ENCODE measurements at places on chromosomes 16 and 17.

GRCh38 chr16:14682121-14682520 lies 12.0 kb downstream of the PLA2G10 start:
- DNase-seq = no peak

GRCh38 chr17:75773121-75773807 lies 8.3 kb upstream of the GALK1 start:
- no peak for DNase-seq

- no peak for DNase-seq
Measured at GRCh38 chr17:41393826-41394225, 3.6 kb downstream of the KRT31 start.

- no peak for DNase-seq
Measured at GRCh38 chr16:30064729-30065101, 845 bp upstream of the ALDOA start.

DNA sequence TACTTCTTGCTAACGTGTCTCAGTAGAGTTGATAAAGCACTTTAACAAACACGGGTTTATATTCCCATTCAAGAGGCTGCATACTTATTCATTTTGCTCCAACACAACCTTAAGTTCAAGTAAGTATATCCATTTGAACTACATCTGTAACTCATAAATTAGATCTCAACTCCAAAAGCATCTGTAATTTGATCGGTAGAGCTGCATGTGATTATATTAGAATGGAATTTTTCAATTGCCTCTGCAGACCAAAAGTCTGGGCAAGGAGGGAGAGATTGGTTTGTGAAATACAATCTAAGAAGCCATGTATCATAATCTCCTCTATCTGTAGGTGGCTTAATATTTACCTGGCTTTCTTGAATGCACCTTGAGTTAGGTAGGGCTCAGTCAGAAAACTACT lies 371.0 kb downstream of the RBFOX1 start:
- no peak for DNase-seq

DNA sequence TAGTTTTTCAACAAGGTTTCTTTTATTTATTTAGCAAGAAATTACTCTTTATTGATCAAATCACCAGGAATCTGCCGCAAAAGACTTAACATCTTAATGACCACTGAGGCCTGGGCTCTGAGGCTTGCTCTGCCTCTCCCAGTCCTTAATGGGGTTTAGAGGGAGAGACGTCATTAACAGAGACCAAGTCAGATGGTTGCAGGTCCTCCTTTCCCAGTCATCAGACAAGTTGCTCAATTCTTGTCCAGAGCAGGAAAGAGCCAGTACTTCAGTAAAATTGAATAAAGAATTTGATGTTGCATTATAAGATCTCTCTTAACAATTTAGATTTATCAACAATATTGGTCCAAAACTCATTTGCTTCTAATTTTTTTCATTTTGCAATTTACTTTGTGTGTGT lies 2.0 kb downstream of the SEPHS2 start:
- no peak for DNase-seq

DNA sequence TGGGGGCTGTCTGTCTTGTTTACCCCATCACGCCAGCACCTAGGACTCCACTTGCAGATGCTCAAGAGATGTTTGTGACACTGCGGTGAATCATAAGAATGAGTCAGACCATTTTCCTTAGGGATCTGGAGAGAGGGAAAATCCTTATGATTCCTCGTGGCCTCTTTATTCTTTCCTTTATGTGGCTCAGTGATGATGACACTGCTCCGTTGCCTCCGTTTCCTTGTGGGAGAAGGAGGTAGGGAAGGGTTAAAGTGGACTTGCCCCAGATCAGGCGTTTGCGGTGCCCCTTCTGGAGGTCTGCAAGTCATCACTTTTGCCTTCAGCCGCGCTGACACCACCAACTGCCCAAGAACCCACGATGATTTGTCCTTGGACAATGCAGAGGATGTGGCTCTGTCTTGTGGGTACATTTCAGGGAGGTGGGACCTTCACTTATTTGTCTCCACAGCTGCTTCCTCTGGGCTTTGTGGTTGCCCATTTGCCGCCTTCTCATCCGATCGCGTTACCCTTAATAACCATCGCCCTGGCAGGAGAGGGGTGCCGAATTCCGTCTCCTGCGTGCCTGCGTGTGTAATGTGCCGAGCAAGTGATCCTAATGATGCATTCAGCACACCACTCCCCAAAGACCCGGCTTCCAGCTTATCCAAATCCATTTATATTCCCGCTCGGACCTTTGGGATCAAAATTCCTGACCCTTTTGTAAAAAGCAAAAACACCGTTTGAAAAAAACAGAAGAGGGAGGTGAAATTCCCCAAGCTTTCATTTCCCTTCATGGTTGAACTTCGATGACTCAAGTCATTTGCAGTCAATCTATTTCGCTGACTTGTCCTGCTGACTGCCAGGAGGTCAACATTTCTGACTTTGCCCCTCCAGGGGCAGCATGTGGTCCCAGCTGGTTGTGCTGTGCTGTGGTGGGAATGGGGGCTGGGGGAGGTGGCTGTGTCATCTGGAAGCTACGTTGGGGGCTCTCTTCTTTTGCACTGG lies 87.2 kb upstream of the IRX3 start:
- DNase-seq = no peak

GRCh38 chr17:4516735-4517134 lies 18.1 kb downstream of the SPNS2 start:
- peak; percentile 65 for DNase-seq

- no peak for DNase-seq
Measured at GRCh38 chr17:6241996-6242395, 171.8 kb downstream of the WSCD1 start.

GRCh38 chr17:60145006-60145935 lies 4.5 kb upstream of the CA4 start:
- no peak for DNase-seq

- DNase-seq = no peak
Measured at GRCh38 chr16:75014318-75014717, 15.5 kb downstream of the ZNRF1 start.

DNA sequence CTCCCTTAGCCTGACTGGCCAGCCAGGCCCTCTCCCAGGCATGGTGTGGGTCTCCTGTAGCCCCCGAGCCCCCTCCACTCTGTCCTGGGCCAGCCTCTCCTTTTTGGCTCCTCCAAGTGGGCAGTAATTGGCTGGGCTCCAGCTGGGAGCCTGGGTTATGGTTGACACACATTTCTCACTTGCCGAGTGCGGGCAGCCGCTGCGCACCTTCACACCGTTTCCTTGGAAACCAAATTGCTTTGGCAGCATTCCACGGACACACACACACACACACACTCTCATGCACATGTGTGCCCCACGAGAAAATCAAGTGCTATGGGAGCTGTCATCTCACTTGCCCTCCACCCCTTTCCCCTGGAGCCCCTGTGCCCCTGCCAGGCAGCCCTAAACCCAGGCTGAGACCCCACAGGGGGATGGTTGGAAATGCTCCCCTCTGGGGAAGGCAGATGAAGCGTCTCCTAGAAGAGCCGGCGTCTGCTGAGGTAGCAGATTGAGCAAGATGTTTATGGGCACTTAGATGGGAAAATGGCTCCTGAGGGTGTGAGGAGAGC lies 402.7 kb upstream of the TNRC6C start:
- peak; percentile 60 for DNase-seq

GRCh38 chr17:81713556-81714411 lies 1.7 kb downstream of the SLC25A10 start:
- DNase-seq = no peak

DNA sequence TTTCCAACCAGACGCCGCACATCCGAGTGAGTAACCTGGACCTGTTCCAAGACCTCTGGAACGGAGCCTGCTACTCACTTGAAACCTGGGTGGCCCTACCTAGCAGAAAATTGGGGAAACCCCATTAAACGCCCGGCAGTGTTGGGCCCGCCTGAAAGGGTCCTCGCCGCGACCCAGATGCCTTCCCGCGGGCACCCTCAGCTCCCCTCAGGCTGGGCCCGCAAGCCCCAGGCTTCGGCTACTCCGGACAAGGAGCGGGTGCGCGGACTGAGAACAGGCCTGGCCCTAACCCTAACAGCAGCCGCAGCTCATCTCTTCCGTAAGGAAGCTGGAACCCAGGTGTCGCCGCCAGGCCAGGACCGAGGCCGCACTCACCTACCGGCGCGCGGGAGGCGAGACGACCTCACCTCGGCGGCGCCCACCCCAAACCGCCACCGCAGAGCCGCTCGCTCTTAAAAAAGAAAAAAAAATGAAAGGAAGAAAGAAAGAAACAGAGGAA lies 344 bp downstream of the PSME3IP1 start:
- DNase-seq = no peak

- no peak for DNase-seq
Measured at GRCh38 chr16:88813269-88814143, 1.8 kb upstream of the APRT start.

GRCh38 chr16:30482366-30482765 lies 9.8 kb downstream of the ITGAL start:
- no peak for DNase-seq

- DNase-seq = no peak
Measured at GRCh38 chr16:64440005-64440404, 681.9 kb downstream of the CDH11 start.

GRCh38 chr17:12391468-12391867 lies 274.2 kb upstream of the MYOCD start:
- no peak for DNase-seq

GRCh38 chr16:87715658-87716057 lies 50.1 kb downstream of the KLHDC4 start:
- DNase-seq = no peak

DNA sequence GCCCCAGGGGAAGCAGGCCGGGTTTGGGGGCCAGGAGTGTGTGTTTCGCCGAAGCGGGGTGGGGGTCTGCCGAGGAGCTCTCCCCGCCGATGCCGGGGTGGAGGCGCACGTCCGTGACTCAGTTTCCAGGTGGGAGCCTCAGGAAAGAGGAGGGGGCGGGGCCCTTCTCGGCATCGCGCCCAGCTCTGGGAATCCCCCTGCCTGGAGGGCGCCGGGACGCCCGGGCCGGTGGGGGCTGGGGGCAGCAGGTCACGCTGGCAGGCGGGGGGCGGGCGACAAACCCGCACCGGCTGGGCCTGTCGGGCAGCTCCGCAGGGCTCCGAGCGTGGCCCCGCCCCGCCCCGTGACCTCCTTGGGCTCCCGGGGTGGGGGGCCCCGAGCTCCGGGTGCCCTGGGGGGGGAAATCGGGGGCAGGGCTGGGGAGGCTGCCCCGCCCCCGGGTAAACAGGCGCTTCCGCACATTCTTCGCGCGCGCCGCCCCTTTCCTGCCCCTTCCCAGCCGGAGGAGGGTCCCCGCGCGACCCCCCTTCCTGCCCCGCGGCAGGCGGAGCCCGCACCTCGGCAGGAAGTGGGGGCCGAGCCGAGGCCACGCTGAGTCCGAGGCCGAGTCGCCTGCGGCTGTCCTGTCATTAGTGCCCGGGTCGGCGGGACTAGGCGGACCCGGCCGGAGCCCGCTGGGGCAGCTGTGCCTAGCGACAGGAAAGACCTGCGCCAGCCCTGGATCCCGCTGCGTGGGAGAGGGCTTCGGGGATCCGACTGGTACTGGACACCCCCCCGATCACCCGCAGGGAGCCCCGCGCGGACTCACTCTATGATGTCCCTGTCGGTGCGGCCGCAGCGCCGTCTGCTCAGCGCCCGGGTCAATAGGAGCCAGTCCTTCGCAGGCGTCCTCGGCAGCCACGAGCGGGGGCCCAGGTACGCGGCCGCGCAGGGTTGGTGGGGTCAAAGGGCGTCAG lies 9.3 kb downstream of the RIPOR1 start:
- DNase-seq = no peak

DNA sequence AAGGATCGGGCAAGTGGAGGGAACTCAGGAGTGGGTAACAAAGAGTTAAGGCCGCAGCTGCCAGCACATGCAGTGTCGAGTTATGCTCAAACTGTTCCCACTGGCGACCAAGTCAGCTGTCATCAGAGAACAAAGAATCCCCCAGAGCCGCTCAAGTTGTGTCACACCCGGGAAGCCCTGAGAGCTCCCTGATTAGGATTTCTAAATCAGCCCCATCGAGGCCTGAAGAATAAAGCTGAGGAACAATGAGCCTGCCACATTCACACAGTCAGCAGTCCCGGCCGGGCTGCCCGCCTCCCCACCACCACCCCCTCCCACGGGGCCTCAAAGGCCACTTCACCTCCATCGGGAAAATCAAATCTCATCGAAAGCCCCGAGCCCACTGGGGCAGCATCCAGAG lies 84.5 kb downstream of the SOX9 start:
- DNase-seq = no peak

GRCh38 chr16:13300066-13300840 lies 398.9 kb downstream of the SHISA9 start:
- DNase-seq = no peak

- DNase-seq = no peak
Measured at GRCh38 chr16:56987692-56988091, 1.7 kb upstream of the NLRC5 start.

DNA sequence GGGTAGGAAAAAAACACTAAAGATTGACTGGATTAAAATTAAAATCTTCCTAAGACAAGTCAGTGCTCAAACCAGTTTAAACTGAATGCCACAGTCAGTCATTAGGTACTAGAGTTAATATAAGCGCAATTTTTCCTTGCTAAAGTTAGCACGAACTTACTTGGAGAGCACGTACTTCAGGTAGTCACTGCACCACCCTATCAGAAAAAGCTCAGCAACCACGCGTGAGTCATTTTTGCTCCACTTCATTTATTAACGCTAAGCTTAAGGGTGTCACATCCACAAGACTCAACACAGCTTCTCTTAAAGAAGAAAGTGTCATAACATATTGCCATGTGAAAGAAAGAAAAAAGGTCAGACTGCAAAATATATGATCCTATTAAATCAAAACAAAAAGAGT lies 53.1 kb downstream of the TEX2 start:
- DNase-seq = no peak

- no peak for DNase-seq
Measured at GRCh38 chr17:48925991-48926342, 17.8 kb downstream of the UBE2Z start.

DNA sequence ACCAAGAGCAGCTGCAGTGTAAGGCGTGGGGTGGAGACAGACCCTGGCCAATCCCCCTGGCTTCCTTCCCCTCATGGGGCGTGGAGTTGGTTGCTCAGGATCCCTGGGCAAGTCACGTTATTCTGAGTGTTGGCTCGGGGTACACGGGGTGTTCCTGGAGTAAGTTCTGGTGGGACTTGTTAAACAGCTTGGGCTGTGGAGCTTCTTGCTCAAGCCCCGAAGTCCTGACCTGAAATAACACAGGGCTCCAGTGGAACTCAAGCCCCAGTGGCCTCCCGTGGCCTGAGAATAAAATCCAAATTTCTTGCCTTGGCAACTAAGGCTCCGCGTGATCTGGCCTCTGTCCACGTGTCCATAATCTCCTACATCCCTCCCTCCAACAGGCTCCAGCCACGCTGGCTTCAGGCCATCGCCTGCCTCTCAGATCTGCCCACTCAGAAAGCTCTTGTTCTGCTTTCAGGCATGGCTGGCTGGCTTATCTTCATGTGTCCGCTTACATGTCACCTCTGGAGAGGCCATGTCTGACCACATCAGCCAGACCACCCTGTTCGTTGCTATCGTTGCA lies 49.3 kb upstream of the BCO1 start:
- DNase-seq = no peak
